NCI-H2081 (cell line): ENCODE measurements at places on chromosomes 5 and 9.

DNA sequence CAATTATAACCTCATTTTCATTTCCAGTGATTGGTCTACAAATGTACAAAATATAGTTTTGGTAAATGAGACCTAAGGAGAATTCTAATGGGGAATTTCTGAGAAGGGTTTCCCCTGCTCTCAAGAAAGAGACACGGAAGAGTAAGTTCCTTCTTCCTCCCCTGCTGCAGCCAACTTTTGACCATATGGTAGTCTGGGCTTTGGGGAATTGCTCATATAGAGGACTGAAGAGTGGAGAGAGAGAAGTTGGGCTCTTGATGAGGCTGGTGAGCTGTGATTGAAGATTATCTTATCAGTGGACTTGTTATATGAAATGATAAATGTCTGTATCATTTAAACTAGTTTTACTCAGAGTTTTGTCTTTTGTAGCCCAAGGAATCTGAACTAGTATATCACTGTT, 4.3 kb upstream of the LNPEP start:
- no peak for DNase-seq

GRCh38 chr9:133167096-133167730, 3.5 kb upstream of the GBGT1 start:
- DNase-seq = no peak

DNA sequence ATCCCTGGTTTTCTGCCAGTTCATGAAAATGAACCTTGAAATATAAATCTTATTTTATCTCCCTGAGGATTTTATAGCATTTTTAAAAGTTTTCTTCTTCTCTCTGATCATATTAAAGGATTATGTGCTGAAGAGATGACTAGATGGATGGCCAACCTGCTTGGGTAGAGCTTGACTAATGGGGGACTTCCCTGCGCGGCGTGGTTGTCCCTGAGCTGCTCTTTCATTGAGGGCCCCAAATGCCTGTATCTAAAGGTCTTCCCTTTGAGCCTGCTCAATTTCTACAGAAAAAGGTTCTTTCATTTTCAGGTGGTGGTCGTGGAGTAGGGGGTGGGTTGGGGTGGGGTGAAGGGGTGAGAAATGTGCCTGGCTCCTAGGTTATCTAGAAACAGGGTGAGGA, 20.5 kb upstream of the CDKN2AIPNL start:
- DNase-seq = no peak

DNA sequence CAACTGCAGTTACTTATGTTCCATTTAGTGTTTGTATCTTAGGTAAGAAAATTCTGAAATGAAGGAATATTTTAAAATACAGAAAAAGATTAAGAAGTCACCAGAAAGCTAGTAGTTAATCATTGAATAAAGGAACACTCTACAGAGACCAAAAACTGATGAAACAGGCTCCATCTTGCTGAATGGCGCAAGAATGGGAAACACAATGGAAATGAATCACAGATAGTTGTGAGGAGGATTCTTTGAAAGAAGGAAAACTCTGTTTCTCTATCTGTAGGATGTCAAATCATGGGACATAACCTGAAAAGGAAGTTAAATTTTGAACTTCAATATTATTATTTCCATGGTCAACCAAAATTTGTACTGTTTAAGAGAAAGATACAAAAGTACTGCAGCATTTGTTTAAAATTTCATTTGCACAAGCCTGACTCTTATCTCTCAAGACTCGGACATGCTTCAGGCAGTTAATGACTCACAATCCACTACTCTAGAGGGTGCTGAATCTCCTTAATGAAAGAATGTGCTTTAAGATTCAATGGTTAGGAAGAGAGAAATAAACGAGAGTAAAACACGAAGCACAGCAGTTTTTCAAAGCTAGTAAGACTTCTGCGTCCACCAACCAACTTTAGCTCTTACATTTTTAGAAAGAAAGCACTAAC, 1064.4 kb upstream of the DMAC1 start:
- no peak for DNase-seq

DNA sequence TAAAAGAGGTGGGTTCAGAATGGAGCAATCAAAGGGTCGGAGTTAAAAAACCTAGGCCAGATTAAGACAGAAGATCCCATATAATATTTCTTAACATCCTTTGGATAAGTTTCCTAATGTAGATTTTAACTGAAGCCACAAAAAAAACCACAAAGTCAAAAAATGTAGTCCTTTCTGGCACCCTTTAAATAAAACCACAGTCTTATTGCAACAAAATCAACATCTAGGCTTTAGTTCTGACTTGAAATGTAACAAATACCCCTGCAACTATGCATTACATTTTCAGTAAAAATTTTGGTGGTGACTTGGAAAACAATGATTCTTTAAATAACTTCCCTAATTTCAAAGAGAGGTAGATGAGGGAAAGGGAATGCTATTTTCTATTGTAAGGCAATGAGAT, 109.2 kb downstream of the PSAT1 start:
- DNase-seq = no peak

DNA sequence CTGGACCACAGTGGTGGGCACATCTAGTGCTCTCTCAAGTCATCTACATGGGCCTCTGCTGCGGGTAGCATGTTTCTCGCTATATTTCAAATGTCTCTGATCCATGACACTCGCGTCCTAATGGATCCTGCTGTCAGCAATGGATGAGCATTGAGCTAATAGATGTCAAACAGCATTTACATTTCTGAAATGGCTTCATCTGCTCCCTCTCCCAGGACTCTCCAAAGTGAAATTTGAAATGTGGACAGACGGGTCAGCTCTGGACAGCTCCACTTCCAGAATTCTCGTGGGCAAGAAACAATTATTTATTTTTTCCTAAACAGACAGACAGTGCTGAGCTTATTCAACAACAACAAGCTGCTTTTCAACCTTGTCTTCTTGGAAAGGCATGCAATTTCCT, 58.1 kb downstream of the FSTL4 start:
- no peak for DNase-seq

DNA sequence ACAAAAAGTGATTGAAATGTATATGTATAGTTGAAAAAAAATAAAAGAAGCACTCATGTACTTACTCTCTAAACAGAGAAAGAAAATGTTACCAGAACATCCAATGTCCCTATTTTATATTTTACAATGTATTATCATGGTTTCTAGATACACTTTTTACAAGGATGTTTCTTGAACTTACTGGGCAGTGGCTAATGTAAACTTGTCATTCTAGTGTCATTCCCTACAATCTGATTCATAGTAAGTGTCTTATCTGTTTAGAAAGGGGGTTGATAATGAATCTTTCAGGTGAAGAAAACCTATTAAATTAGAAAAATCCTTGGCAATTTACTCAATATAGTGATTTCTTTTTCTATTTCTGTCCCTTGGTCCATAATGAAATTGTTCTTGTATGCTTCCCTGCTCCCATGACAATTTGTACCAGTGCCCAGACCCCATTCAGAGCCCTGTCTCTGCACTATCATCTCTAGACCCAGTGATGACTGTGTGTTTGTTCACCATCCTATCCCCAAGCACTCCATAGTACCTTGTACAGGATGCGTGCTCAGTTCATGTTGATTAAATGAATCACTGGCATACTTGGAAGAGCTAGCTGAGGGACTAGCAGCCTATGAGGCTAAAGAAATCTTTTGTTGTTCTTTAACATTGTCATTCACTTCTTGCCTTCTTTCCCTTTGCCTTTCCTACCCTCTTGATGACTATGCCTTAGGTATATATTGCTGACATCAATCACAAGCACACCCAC, 101.2 kb downstream of the HMHB1 start:
- no peak for DNase-seq

DNA sequence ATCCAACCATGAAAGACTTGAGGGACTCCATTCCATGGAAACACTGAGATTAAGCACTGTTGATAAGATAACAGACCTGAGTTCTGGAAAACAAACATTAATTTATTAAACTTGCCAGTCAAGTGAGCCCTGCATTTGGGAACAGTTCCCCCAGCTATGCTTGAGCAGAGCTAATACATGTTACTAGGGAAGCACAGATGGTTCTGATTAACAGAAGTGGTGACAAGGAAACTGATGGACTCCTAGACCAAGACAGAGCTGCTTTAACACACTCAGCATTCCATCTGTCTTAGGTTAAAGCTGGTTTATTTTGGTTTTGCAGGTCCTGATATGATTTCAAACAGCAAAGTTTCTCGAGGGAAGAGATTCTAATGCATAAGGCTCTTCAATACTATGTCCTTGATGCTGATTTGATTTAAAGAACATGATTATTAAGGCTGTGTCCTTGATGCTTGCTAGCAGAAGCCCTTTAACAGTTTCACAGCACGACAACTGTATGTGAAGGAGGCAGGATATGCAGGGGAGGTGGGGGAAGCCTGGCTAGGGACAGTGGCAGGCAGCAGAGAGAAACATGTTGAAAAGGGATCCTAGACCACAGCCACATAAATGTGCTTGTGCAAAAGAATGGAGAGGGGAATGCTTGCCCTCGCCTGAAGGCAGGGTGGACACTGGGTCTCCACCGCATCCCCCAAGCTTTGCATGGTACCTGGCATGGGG, 66.2 kb downstream of the ACTBL2 start:
- DNase-seq = no peak

- DNase-seq = peak; percentile 32
These were observed 606 bp downstream of the EEIG1 start for GRCh38 chr9:127980060-127980705.

- DNase-seq = no peak
These were observed 204.8 kb downstream of the SPATA31A6 start for GRCh38 chr9:42388146-42388690.

GRCh38 chr5:139584137-139584536, 23.0 kb downstream of the UBE2D2 start:
- no peak for DNase-seq

DNA sequence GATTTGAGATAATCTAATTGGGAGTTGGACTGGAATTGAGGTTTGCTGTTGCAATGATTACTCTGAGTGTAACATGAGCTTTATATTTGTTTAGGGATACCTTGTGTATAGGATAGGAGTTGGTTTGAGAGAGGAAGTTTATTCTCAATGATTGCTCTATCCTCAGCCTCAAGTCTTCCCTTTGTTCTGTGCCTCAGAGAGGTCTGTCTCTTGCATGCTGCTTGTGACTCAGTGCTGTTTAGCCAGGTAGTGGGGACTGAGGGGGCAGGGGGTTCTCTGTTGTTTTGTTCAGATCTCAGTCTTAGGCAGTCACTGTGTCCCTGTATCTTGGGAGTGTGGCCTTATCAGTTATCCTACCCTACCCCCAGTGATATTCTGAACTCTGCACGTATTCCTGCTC, 192.1 kb downstream of the SPATA31D1 start:
- no peak for DNase-seq

DNA sequence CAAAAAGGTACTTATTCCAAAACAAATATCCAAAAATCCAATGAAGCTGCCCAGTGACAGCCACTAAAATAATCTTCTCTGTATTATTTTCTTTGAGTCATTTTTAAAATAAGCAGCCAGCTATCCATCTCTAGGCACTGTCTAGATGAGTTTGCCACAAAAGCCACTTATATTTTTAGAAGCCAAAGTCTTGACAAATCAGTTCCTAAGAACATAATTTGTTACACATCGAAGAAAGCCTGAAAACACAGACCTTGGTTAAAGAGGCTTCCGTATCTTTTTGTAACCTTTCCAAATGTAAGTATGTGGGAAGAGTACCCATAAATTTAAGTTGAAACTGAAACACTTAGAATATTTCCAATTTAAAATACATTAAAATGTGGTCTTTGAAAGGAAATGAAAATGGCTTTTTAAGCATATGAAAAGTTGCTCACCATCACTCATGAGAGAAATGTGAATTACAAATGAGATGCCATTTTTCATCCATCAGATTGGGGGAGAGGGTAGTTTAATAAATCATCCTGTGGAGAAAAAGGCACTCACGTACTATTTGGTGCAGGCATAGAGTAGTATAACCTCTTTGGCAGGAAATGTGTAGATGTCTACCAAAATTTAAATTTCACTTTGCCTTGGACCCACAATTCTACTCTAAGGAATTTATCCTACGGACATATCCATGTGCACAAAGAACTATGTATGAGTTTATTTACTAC, 180.4 kb downstream of the MLLT3 start:
- DNase-seq = no peak

DNA sequence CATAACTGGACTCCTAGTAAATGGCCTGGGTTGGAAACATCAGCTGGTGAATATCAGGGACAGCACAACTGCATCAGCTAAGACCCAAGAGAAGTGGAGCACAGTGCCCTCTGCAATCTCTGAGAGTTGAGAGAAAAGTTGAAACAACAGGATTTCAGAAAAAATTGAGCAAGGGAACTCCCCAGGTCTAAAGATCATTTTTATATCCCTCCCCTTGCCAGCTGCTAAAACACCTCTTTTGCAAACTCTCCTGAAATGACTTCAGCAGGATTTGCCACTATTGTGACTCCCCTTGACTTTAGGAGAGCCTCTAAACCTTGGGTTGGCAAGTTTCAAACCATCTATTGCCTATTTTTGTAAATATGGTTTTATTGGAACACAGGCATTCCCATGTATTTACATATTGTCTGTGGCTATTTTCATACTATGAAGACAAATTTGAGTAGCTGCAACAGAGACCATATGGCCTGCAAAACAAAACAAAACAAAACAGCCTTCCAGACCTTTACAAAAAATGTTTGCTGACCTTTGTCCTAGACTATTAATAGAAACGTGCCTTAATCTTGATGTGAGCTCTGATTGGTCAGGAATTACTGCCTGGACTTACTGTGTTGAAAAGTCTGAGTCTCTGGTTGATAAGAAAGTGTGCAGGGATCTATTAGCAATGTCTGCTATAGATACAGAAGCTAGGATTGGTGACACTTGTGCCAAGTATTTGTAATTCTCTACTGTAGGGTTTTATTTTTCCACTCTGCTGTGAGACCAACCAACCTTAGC, 37.7 kb upstream of the PLPPR1 start:
- no peak for DNase-seq

GRCh38 chr9:109411798-109412352, 86.2 kb downstream of the PTPN3 start:
- no peak for DNase-seq

- no peak for DNase-seq
These were observed 706.6 kb downstream of the EFNA5 start for GRCh38 chr5:106964132-106964531.

DNA sequence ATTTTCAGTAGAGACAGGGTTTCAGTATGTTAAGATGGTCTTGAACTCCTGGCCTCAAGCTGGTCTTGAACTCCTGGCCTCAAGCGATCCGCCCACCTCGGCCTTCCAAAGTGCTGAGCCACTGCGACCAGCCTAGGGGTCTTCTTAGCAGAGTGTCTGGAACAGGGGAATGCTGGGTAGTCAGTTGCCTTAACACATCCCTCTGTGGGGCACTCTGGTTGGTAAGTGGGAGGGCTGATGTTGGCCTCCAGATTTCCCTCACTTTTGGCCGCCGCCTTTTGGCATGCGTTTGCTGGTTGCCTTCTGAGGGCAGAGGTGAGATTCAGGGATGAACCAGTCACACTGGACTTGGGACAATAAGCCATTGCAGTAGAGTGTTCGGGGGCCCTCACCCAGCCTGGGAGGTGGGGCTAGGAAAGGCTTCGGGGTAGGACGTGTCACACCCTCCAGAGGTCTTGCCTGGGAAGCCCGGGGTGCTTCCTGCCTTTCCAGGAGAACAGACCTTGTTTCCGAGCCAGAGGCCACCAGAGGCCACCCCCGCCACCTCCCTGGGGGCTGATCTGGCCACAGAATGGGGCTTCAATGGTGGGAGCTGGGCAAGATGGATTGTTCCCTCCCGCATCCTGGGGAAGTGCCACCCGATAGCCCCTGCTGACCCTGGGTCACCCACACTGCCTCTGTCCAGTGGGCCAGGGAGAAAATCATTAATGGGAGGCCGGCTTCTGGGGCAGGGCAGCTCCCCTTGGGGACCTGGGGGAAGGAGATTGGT, 13.3 kb downstream of the FGF18 start:
- DNase-seq = no peak
